NCI-H345 (cell line): ENCODE measurements at places on chromosomes 12 and 14.

DNA sequence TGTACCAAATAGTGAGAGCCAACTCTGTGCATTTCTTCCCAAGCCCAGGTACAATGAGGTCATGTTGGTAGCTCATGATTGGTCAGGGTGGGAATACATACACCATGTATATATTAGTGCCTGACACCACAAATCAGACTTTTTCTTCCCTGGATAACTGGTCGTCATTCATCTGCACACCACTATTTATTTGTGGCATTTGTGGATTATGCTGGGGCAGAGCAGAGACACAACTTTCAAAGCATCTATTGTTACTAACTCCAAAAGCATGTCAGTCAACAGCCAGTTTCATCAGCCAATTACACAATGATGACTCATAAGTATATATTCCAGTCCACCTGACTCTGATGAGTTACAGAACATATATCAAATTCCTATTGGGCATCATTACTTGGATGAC, 181.7 kb downstream of the ADAMTS20 start:
- DNase-seq = no peak

GRCh38 chr14:101027966-101028365, 124.4 kb upstream of the RTL1 start:
- no peak for DNase-seq

DNA sequence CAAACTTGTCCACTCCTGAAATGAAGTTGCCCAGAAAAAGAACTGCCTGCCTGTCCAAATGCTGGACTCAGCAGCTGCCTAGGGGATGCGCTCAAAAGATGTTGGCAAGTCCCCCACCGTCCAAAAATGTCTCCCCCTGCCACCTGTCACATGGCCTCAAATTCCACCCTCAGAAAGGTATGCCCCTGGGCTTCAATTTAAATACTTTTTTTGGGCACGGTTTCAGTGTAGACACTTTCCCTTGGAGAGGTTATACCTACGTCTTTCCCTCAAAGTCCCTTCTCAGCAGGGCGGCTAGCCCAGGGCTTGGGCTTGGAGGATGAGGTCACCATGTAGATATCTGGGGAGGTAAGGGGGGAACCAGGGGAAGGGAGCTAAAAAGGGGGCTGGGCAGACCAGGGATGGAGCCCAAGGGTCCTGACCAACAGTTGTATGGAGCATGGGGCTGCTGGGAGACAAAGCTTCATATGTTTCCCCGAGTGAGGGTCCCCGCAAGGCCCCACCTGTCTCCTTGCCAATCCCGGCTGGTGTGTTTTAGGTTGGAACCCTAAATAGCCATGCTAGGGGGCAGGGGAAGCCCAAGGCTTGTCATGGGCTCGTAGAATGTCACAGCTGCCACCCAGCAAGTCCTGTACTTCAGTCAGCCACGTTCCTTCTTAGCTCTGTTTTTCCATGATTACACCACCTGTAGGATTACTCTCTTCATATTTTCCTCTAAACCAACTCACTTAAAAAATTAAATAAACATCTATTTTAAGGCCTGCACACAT, 131.2 kb upstream of the TBX3 start:
- DNase-seq = no peak

DNA sequence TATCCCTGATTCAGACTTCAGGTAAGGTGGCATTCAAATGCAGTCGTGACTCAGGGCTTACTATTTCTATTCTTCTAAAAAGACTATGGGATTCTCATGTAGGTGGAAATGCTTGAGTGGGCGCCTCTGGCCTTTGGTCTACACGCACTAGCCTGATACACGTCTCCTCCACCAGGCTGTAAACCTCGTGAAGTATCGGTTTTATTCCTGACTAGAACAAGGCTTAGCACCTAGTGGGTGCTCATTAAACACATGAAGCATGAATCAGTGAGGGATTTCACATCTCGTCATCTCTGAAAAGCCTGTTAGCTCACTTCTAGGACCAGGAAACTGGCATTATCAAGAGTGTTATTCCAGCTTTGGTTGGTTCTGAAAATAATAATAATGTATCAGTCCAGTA, 17.7 kb upstream of the HNF1A start:
- no peak for DNase-seq

GRCh38 chr12:108104657-108105056, 24.4 kb upstream of the WSCD2 start:
- no peak for DNase-seq

DNA sequence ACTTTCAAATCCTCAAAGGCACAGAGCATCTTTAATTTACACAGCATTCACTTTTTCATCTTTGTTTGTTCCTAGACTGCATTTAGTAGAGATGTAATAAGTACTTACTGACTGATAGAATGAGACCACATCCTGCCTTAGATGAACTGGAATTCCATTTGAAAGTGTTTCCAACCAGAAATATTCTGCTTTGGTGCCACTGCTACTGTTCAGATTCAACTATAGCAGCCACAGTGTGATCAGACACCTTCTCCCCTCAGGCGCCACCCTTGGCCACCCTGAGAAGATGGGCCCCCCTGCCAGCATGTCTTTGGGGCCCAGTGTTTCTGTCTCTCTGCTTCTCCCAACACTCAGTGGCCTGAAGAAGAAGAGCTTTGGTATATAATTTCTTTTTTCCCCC, 449.1 kb downstream of the RAD51B start:
- DNase-seq = no peak

DNA sequence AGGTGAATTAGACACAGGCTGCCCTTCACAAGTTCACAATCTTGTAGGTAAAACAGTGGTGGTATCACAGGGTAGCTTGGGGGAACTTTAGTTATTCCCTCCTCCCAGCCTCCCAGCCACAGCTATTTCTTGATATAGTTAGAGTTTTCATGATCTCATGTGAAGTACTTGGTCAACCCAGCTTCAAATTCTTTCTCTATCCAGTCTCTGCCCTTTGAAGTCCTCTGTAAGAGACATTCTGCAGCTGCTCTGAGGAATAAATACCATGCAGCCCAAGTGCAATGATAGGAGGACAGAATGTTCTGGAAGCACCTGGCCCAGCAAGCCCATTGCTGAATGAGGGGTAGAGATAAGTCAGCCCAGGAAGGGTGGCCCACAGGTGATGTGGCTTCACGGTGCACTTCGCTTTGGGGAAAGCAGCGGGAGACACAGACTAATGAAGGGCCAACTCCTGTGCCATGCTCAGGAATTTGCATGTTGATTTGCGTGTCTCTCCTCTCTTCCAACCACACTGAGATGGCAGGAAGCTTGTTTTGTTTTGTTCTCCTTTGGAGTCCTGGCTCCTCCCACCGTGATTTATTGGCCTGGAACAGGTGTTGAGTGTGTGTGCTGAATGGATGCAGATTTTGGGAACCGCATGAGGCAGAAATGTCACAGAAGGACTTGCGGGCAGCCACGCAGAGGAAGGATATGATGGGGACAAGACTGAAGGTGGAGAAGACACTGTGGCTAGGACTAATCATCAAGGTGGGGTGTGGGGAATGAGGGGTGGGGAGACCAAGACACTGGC, 8.0 kb upstream of the TXNRD1 start:
- no peak for DNase-seq

- DNase-seq = no peak
These were observed 326.6 kb downstream of the RERGL start for GRCh38 chr12:17763366-17763765.

DNA sequence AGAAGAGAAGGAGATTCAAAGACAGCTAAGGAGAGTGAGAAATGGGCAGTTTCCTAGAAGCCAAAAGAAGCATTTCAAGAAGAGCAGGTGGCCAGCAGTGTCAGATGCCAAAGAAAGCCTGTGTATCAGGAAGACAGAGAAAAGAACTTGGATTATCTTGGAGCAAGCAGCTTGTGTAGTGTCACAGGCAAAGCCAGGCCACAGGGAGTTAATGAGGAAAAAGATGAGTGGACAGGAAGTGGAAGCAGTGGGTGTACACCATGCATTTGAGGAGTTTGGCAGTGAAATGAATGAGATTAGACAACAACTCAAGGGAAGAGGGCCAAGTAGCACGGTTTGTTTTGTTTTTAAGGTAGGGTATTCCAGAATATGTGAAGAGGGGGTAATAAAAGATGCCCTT, 5.6 kb upstream of the MYH7 start:
- no peak for DNase-seq

DNA sequence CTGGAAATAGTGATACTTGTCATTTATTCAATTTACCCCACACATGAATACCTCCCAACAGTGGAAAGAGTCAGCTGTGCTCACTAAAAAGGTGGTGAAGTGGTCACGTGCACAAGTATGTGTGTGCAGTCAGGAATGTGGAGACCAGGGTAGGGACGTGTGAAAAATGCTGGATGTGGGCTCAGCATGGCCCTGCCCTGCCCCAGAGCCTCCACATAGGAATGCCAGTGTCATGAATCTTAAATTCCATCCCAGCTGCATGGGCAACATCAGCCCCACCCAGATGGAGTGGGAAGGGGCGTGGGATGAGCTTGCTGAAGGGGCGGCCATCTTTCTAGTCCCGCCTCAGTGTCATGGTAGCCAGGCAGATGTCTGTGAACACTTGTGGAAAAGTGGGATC, 87.7 kb downstream of the C12orf75 start:
- DNase-seq = no peak

GRCh38 chr12:46773586-46774321, 52.0 kb downstream of the SLC38A4 start:
- no peak for DNase-seq
